NCI-H1092 (cell line): ENCODE measurements at places on chromosomes 6 and 20.

GRCh38 chr6:32566957-32567356 lies 22.7 kb downstream of the HLA-DRB1 start:
- no peak for DNase-seq

- no peak for DNase-seq
Observed at GRCh38 chr20:31551163-31552081, 37.2 kb downstream of the HM13 start.

GRCh38 chr6:35967076-35967774 lies 46.3 kb upstream of the SRPK1 start:
- no peak for DNase-seq

GRCh38 chr6:20024316-20024673 lies 187.1 kb downstream of the ID4 start:
- no peak for DNase-seq

- no peak for DNase-seq
Observed at GRCh38 chr20:50333131-50333670, 142.6 kb downstream of the CEBPB start.

DNA sequence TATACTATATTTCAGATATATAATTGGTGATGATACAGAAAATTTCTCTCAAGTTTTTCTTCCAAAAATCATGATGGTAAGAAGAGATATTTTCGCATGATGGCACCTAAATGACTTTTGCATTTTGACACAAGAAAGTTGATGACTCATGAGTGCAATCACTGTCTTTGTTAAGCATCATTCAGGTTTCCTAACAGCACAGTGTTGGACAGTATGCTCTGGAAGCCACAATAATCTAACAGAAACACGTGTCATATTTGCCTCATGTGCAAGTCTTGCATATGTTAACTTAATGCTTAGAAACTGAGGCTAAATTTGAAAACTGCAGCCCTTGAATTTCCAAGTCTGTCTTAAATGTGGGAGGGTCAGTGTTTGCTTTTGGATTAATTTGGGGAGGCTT lies 533.5 kb downstream of the LMBRD1 start:
- DNase-seq = no peak

GRCh38 chr20:41365777-41366545 lies 657 bp downstream of the EMILIN3 start:
- no peak for DNase-seq

- DNase-seq = no peak
Observed at GRCh38 chr6:36246506-36247268, 23.2 kb upstream of the PNPLA1 start.

DNA sequence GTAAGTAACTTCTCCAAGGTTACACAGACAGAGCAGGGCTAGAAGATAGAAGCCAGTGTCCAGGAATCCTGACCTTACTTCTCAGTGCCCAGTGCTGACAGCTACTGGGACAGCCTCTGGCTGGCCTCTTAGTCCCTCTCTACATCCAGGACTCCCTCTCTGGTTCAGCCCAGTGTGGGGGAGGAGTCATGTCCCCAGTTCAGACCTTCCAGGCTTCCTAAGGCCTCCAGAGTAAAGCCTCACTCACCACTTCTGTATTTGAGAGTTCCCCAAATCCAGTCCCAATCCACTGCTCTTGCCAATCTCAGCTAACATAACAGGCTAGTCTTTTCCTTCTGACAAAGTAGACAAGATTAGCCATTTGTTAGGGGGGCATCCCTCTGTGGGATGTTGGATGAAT lies 36.9 kb upstream of the EPB41L1 start:
- DNase-seq = no peak

GRCh38 chr20:58650181-58650775 lies 805 bp upstream of the STX16 start:
- no peak for DNase-seq
